ENCODE measurements at places on chromosomes 5 and 9.
A peak's percentile ranks its signal among the peaks of the same experiment; 100 is the strongest.

DNA sequence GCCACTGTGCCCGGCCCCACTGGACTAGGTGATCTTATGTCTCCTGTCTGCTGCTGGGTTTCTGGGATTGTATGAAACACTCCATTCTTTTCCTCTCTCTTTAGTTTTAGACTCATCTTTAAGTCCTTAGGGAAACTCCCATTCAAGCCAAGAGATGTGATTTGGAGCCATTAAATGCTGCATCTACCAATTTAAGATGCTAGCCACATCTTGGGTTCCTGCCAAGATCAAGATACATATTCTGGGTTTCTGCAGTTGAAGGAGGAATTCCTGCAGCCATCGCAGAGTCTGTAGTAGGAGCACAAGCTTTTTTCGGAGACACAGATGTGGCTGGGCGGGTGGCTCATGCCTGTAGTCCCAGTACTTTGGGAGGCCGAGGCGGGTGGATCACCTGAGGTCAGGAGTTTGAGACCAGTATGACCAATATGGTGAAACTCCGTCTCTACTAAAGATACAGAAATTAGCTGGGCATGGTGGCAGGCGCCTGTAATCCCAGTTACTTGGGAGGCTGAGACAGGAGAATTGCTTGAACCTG is 23.2 kb downstream of the STXBP1 start:
- DNase-seq: no peak

DNA sequence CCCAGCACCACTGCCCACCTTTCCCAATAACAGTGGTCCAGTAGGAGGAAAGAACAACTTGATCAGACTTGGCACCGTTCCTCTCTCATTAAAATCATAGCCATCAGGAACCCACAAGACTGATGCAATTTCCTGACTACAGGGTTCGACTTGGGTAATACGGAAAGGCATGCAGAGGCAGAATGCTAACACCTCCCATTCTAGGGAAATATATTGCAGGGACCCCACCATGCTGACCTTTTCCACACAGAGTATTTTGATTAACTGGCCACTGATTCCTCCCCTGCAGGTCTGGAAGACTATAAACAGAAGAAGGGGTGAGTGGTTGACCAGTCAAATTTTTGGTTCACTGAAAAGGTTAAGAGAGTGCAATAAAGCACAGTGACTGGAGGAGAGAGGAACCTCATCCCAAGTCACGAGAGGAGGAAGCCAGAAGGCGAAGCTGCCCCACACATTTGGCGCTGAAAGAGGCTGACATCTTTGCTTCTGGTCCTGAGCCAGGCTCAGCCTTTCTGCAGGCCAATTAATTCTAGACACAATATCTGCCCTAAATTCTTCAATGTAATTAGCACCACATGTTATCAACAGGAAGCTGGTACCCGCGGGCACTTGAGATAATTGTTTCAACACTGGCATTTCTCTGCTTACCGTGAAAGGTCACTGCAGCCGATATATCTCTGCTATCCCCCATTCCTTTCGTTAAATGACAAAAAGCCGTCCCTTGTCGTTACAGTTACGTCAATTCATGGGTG is 64.7 kb upstream of the SPOCK1 start:
- DNase-seq: peak; percentile 98

GRCh38 chr5:10293907-10294662 is 13.6 kb downstream of the CMBL start:
- peak; percentile 52 for DNase-seq

- peak; percentile 29 for DNase-seq
Measured at GRCh38 chr9:4397917-4398316, 92.4 kb upstream of the SLC1A1 start.

DNA sequence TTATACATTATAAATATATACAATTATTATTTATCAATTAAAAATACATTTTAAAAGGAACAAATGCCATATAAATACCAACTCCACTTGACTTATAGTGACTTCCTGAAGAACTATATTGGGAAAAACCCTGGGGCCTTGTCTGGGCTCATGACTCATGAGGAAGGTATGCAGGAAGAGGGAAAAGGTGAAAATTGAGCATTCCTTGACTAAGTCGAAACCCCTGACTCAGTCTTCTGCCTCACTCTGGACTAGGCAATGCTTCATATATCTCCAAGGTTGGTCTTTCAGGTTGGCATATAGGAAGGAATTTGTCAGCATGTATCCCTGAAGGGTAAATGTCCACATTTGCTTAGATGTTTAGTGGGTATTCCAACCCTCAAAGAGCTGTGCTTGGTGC is 78.5 kb downstream of the SH3TC2 start:
- peak; percentile 93 for DNase-seq

GRCh38 chr5:158068964-158069363 is 210.0 kb upstream of the CLINT1 start:
- no peak for DNase-seq

DNA sequence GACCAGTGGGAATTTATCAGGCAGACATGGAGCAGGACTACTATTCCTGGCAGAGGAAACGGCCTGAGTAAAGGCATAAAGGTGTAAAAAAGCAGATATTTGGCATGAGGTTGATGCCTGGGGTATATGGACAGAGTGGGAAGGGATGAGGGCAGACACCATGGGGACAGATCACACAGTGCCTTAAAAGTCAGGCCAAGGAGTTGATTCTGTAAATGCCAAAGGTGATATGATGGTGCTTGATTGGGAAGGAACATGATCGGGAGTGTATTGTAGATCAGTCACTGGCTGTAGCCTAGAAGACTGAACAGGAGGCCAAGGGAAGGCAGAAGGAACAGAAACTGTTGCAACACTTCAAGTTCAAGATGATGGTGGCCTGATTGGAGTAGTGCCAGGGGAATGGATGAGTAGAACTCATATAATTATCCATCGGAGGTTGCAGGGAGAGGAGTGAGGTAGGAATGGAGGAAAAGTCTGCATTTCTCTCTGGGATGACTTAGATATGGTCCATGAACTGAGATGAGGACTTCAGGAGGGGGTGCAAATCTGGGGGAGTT is 594.3 kb upstream of the KLF4 start:
- no peak for DNase-seq

DNA sequence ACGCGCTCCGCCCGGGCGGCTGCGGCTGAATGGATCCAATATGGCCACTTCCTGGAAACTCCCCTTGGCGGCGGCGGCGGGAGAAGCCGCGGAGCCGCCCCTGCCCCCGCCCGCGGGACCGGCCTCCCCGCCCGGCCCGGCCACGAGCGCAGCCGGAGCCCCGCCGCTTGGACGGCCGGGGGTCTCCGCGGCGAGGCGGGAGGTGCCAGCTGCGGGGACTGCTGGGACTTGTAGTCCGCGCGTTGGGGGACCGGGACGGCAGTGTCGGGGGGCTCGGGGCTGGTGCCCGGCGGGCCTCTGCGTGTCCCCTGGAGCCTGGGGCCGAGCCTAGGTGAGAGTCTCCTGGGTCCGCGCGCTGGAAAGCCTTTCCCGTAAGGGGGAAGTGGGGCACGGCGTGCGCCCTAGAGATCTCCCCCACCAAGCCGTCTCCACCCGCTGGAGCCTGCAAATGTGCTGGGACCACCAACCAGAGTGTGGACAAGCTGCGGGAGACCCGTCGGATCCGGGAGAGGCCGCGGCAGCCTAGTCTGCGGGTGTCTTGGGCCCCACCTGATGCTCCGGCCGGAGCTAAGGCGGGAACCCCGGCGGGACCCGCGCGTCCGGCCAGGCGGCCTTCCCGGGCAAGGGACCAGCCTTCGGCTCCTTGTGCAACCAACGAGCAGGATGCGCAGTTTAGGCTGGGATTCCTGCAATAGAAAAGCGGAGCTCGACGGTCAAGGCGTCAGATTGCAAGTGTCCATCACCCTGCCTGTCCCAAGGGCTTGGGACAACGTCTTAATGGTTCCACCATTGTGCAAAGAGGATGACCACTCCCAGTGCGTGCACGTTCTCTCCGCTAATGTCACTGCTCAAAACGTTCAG is at the start of gene SEPTIN8:
TSS of gene SEPTIN8 (minus strand) at position 31 of the 861 bp plus-strand sequence. CDS start 102 bp downstream, outside the sequence.
- DNase-seq: peak; percentile 49

- DNase-seq: no peak
Measured at GRCh38 chr5:6542421-6543345, 90.2 kb downstream of the NSUN2 start.

GRCh38 chr9:89835666-89836065 is 230.9 kb downstream of the GADD45G start:
- DNase-seq: peak; percentile 56

- DNase-seq: no peak
Measured at GRCh38 chr9:131835151-131835910, 95.5 kb upstream of the RAPGEF1 start.

DNA sequence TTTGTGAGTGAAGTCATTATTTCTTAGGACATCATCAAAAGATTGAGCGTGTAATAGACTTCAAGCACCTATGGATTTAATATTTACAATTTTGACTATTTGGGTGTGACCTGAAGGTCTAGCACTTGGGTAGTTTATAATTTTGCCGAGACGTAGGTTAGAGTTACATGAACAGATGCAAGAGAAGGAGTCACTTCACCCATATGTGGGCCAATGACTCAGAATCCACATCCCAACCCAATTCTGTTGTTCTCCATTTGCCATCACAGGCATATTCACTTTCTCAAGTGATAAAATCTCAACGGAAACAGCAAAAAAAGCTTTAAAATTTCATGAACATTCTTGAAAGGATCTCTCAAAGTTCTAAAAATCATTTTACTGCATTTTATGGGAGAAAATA is 12.1 kb upstream of the ERAP1 start:
- no peak for DNase-seq

DNA sequence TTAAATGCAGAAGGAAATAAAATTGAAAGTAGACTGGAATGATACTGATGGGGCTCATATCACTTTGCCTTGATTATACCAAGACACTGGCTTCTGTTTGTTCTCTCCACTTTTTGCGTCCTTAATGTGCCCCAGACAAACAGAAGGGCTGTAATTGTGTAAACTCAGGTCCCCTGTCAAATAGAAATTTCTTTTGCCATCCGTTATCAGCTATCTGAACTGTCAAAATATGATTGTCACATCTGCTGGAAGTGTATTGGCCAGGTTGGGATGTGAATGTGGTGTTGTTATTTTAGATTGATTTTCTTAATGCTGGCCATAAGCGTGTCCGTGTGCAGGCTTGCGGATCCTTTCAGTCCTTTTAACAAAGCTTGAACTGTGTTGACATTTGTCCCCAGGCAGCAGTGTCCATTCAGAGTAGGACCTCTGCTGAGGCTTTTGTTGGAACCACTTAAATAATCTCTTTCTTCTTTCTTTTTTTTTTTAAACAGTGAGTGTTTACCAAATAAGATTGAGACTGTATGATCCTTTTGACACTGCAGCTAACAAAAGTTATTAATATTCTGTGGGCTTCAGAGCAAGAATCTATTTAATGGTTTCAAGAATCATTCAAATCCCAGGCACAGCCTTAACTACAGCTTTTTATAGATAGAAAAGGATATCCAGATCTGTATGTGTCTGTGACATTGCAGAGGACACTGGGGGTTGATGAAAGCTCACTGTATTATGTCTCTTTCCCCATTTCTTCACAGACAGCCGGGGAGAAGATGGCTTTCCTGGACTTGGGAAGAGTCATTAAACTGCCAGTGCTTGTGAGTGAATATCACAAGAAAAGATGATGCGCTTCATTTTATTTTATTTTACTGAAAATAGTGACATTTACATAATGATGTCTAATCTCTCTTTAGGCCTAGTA is 171.7 kb downstream of the ZNF608 start:
- no peak for DNase-seq

DNA sequence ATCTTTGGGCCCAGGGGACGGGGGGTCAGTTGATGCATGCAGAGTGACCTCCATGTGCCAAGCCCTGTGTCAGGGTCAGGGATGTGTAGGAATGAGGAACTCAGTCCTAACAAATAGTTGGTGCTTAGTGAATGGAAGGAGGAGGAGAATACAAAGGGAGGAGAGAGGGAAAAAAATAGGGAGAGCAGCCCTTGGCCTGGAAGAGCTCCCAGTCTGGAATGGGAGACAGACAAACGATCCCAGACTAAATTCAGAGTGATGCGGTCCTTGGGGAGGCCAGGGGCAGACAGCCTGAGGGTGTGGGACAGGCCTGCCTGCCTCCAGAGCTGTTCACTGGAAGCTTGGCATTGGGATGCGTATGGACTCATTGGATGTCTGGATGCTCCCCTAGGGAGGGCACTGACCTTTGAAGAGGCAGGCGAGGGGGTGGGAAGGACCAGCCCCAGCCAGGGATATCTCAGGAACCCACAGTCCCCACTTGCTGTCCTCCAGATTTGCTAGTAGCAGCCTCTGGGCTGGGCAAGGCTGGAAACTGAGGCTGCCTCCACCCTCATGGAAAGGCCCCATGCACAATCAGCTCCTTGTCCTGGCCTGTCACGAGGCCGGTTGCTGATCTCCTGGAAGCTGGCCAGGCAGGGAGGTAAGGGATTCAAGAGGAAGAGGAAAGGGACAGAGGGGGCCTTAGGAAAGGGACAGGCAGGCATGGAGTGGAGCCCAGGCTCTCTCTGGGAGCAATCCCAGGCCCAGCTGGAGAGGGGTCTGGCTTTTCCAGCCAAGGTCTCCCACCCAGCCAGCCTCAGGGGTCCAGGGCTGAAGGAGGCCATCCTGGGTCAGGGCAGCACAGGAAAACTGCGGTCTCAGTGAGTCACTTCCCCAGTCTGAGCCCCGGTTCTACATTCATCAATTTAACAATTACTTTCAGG is 69.0 kb upstream of the GGTA1 start:
- DNase-seq: peak; percentile 61

- DNase-seq: no peak
Measured at GRCh38 chr9:128819716-128820664, 1.7 kb downstream of the ENDOG start.

GRCh38 chr9:117411547-117411946 is 3.3 kb downstream of the ASTN2 start:
- DNase-seq: peak; percentile 37

- DNase-seq: no peak
Measured at GRCh38 chr5:10064546-10065195, 185.0 kb downstream of the ATPSCKMT start.

DNA sequence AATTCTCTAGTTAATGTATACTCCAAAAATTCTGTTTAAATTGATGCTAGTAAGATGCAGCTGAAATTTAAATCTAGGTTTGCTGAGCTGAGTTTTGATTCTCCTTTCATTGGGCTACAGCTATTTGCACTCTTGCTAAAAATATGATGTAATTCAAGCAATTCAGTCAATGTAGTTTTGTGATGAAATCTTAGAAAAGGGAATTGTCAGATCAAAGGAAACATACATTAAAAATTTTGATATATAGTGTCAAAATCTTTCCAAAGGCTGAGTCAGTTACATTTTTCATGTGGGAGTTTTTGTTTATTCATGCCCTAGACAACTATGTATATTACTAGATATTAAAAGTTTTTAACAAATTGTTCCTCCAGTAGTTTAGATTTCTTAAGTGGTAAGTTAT is 334.9 kb upstream of the DAB2 start:
- no peak for DNase-seq

DNA sequence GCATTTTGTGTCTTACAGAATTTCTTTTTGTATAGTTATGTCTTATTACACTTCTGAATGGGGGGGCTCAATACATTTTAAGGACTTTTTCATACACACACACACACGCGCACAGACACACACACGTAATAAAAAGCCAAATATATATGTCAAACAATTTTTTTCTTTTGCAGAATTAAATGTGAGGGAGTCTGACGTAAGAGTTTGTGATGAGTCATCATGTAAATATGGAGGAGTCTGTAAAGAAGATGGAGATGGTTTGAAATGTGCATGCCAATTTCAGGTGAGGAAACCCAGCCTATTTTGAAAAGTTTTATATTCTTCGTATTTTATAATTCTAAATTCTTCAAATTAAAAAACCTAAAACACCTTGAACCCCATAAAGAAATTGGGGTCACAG is 25.6 kb downstream of the TMEFF1 start:
- DNase-seq: peak; percentile 46
